ENCODE measurements at places on chromosomes 5 and 9.

GRCh38 chr5:123814801-123815470 is 303.0 kb downstream of the CSNK1G3 start:
- no peak for DNase-seq

DNA sequence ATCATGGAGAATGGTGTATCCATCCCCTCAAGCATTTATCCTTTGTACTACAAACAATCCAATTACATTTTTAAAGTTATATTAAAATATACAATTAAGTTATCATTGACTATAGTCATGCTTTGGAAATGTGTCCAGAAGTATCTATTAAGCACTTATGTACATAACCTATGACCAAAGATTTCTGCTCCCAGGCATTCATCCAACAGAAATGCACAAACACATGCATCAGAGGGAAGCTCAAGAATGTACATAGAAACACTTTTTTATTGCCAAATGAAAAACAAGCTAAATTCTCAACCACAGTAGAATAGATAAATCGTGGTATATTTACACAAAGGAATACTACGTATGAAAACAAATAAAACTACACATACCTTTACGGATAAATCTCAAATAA is 700.5 kb upstream of the ZNF608 start:
- no peak for DNase-seq

- DNase-seq, result peak; percentile 58
These were observed 40.7 kb upstream of the PPP2R2B start for GRCh38 chr5:146919304-146919703.

DNA sequence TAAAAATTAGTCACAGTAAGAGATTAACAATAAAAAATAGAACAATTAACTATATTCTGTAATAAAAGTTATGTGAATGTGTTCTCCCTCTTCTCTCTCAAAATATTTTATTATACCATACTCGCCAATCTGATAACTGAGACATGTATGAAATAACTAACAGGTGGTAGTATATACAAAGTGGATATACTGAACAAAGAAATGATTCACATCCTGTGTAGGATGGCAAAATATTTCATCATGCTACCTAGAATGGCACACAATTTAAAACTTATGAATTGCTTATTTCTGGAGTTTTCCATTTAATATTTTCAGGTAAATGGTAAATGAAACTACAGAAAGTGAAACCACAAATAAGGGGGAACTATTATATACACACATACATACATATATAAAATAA is 152.5 kb downstream of the RNF180 start:
- no peak for DNase-seq

- DNase-seq, result peak; percentile 38
These were observed 3.6 kb upstream of the SCGB3A2 start for GRCh38 chr5:147874910-147875367.

DNA sequence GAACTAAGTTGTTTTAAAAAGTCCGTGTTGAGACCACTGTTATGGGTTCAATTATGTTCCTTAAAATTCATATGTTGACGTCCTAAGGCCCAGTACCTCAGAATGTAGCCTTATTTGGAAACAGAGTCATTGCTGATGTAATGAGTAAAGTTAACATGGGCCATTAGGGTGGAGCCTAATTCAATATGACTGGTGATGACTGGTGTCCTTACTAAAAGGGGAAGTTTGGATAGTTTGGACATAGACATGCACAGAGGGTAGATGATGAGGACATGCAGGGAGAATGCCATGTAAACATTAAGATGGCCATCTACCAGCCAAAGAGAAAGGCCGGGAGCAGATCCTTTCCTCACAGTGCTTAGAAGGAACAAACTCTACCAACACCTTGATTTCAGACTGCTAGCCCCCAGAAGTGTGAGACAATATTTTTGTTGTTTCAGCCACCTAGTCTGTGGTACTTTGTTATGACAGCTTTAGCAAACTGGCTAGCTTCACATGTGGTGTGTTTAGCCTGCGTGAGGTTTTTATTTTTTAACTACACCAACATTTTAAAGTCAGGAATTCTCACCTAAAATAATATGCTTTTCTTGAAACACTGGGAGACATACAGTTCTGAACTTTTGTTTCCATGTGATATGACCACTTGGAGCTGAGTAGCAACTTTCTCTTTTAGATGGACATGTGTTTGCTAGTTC is 135.3 kb downstream of the YIPF5 start:
- no peak for DNase-seq

DNA sequence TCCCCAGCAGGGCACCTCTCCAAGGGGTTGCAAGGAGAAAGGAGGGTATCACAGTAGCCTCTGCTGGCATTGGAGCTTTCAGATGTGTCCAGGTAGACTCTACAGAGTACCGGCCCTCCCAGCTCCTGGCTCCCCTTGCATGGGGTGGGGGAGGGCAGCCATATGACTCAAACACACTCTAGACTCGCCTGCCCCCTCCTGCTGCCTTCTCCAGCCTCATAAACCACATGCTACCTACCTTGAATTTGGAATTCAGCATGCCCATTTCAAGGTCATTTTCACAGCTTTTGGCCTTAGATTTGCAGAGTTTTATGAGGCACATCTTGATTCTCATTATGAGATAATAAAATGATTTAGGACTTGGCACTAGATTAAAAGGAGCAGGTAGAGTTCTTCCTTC is 32.8 kb upstream of the SMIM32 start:
- no peak for DNase-seq

- DNase-seq, result no peak
These were observed 11.8 kb downstream of the NDFIP1 start for GRCh38 chr5:142120247-142120935.

GRCh38 chr5:84202136-84202535 is 182.5 kb downstream of the EDIL3 start:
- DNase-seq, result no peak

DNA sequence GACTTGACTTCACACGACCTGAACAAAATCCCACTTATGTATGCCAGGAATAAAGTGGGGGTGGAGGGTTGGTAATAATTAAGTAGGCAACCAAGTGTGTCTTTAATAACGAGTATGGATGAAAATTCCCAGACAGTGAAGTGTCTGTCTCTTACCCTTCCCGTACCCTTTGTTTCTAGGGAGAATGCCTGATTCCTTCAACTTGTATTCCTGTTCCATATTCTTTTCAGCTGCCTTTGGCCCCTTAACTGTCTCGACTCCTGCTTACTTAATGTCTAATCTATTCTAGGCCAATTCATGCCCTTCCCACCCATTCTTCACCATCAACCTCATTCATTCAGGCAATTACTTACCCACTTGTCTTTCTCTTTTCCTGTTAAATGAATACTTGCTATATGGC is 380.5 kb downstream of the RAB3C start:
- DNase-seq, result no peak

- DNase-seq, result no peak
These were observed 155.5 kb upstream of the EPB41L4A start for GRCh38 chr5:112574536-112574935.

- DNase-seq, result no peak
These were observed 2.2 kb downstream of the DNM1 start for GRCh38 chr9:128205296-128205944.

- DNase-seq, result no peak
These were observed 442.0 kb upstream of the MEF2C start for GRCh38 chr5:89324990-89325389.

DNA sequence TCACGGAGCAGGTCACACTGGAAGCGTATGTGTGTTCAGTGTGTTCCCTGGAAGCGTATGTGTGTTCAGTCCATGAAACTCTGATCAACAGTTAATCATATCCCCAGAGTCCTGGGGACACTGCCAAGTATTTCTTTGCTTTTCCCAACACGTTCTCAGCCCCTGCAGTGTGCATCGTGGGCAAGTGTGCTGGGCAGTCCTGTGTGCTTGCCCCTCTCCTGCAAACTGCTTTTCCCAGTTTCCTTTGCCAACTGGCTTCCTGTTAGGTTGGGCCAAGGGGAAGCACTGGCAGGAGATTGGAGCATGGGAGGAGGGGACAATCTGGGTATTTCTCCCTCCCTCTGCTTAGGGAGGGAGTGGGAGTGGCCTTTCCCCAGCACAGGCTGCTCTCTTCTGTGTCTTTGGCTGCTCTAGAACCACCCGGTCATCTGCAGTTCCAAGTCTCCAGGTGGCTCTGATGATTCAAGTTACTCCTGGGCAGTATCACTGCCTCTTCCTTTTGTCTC is 36.8 kb upstream of the NEK6 start:
- DNase-seq, result no peak

DNA sequence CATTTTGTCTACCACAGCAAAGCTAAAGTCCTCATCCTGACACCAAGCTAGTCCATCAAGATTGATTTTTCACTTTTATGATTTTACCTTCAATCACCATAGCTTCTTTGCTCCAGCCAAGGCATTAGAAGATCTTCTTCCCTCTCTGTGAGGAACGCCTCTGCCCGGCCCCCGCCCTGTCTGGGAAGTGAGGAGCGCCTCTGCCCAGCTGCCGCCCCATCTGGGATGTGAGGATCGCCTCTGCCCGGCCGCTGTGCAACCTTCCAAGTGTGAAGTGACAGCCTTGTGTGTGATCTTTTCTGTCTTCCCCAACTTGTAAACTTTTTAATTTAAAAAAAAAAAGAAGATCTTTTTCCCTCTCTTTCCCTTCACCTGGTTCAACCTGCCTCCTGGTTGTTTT is 210.5 kb upstream of the NREP start:
- DNase-seq, result no peak

GRCh38 chr9:133460405-133461175 is 812 bp downstream of the CACFD1 start:
- peak; percentile 76 for DNase-seq

- DNase-seq, result no peak
These were observed 188.2 kb downstream of the ARRDC3 start for GRCh38 chr5:91194824-91195381.

GRCh38 chr5:41978676-41979075 is 53.6 kb downstream of the FBXO4 start:
- DNase-seq, result no peak

DNA sequence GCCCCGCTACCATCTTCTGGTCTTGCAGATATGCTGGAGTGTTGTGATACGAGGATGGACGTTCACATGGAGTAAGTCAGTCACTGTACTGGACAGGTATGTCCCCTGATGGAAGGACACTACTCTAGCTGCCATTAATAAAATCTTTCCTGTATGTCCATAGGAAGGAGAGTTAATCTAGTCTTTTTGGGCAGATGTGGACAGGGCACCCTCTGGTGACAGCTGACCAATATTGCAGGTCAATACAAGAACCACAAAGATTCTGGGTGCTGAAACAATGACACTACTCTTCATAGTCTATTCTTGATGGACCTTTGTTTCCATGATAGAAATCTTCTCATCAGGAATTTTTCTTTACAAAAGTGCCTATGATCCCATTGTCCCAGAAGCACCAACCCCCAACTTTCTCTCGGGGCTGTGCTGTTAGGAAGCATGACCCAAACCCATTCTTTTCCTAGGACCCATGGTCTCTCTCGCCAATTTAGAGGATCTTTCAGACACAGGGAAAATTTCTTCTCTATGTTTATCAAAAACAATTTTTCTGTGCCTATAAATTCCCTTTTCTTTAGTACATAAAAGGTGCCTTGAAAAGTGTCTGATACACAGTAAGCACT is 376.9 kb downstream of the DTWD2 start:
- DNase-seq, result peak; percentile 52

- DNase-seq, result peak; percentile 58
These were observed 680 bp downstream of the GOLPH3 start for GRCh38 chr5:32173267-32174010.

DNA sequence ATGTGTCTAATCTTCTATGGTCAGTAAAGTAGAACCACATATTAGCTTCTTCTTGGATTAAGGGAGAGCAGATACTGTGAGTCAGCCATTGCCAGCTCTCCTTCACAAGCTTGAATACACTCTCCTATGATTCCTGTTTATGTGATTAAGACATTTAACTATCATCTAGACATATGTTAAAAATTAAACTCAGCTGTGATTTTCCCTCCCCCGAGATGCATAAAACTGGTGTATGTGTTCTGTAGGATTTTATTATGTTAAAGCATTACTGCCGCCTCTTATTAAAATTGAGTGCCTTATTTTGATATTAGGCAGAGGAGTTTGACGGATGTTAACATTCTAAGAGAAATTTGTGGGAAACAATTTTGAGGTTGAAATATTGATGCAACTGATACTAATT is 114.6 kb downstream of the ACTBL2 start:
- DNase-seq, result no peak

- peak; percentile 49 for DNase-seq
These were observed 37.5 kb upstream of the TIFAB start for GRCh38 chr5:135489466-135490244.

DNA sequence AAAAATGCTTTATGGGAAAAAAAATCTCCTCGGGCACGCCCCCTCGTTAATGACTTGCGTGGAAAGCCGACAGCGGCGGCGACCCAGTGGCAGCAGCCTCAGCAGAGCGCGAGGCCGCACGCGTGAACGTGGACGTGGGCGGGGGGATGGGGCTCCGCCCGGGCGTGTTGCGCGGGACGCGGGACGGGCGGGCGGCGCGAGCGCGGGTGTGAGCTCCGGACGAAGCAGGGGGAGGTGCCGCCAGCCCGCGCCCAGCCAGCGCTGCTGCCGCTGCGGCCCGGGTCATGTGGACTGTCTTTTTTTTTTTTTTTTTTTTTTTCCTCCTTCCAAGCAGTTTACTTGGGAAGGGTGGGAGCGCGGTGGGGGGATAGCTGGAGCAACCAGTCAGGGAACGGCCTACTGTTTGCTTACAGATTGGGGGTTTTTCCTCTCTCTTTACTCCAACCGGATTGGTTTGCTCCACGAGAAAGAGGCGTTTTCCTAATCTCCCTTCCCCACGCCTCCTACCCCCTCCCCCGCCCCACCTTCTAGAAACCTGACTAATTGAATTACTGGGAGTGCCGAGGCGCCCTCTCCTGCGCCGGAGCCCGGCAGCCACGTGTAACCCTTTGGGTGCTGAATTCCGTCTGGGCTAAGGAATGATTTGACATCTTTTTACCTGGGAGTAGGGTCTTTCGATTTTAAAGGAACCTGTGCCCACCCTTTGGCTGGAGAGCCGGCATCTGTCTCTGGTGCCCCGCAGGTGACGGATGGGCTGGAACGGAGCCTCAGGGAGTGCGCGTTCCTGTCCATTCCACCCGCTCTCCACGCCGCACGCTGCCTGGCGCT is 1.7 kb upstream of the EFNA5 start:
- peak; percentile 87 for DNase-seq

DNA sequence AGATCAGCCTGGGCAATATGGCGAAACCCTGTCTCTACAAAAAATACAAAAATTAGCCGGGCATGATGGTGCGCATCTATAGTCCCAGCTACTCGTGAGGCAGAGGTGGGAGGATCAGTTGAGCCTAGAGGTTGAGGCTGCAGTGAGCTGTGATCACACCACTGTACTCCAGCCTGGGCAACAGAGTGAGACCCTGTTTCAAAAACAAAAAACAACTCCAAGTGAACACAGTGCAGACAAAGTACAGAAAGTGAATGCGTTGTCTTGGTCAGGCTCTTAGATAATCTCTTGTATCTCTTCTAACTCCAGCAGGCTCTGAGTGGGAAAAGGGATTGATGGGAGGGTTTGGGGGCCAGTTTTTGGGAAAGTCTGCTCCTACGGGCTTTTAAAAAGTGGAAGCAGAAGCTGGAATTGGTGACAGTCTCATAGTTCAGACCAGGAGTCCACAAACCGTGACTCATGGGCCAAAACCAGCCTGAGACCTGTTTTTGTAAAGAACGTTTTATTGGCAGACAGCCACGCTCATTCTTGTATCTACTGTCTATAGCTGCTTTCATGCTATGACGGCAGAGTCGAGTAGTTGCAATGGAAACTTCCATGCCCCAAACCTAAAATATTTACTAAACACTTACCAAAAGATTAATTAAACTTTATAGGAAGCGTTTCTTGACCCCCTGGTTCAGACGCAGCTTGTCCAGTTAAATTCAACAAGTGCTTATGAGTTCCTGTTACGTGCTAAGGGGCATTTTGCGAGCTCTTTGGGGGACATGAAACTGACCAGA is 32.9 kb downstream of the NDST1 start:
- no peak for DNase-seq

- no peak for DNase-seq
These were observed 663 bp upstream of the SMIM27 start for GRCh38 chr9:32551276-32552051.

Measured in WTC11 (cell line).